Mesenteric fat pad (tissue), 1 donor: ENCODE measurements at places on chromosomes 12 and 14. TPM values are rescaled to one million over a fixed set of nuclear protein-coding genes. Genes with fewer than 3 reads are reported as not detected.

DNA sequence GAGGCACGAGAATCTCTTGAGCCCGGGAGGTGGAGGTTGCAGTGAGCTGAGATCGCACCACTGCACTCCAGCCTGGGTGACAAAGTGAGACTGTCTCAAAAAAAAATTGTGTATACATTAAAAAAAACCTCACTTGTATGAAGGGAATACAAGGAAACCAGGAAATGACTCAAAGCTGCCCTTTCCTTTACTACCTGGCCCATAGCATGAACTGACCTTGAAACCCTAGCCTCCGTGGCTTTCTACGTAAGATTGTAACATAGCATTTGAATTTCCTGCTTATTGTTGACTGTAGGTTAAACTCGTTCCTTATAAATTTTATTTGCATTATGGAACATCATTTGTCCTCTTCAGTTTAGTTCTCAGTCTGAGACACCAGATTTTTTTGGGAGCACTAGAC is 9.1 kb upstream of the DDX47 start:
- DNase-seq = no peak

- no peak for DNase-seq
Observed at GRCh38 chr12:108846290-108846701, 11.1 kb downstream of the SSH1 start.

GRCh38 chr12:38921025-38921677 is 15.8 kb upstream of the CPNE8 start:
- no peak for DNase-seq

ACOT6 gene
- not detected for total RNA-seq

SPIC gene
- not detected for total RNA-seq
